CD4-positive, alpha-beta T cell treated with Interleukin-17A for 1 hour (primary cell): ENCODE measurements at places on chromosomes 3 and 15.

GRCh38 chr3:135862361-135862760 lies 103.2 kb upstream of the PPP2R3A start:
- no peak for DNase-seq

DNA sequence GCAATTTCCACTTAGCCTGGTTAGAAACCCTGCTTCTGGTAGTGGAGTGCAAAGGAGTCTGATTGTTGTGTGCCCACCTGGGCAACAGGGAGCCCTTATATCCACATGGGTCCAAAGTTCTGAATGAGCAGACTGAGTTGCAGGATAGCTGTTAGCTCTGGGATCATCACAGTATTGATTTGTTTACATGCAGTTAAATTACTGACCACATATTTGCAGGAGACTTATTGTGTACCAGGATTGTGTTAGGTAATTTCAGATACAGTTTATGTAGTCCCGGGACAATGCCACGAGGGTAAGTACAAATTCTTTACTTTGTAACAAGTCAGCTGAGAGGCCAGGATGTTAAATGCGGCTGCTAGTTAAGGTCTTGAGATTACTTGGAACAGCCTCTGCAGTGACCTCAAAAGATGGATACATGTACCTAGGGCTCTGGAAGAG lies 18.8 kb downstream of the ARHGEF26 start:
- DNase-seq = no peak

DNA sequence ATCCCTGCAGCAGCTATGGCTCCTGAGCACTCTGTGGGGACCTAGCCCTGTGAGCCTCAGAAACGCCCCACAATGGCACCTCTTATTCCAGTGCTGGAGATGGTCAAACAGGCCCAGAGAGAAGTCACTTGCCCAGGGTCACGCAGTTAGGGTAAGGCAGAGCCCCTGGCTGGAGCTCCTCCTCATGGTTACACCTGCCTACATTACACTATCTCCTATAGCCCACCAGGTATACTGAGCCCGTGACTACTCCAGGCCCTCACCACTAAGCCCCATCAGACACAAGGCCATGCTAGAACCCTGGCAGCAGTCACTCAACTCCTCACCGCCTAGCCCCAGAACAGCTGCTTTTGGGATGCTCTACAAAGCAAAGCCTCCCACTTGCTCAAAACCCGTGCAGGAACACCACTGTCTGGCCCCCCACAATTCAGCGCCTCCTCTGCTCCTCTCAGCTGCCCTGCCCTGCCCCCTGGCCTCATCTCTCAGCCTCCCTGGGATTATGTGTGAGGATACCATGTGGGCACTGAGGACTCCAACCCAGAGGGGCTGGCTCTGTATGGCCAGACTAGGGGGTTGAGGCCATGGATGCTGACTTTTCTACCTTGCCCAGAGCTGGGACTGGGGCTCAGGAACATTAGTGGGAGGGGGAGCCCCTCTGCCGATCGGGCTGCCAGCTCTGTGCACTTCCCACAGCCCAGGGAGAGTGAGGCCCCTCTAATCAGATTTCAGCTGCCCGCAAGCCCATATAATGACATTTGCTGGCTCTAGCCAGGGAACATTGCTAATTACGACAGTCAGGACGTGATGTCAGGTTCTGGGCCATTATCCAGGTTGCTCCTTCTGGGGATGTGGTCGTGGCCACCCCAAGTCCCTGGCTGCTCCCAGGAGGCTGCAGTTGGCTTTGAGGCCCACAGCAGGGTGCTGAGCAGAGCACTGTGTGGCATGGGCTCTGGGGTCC lies 4.0 kb downstream of the NT5DC2 start:
- no peak for DNase-seq

DNA sequence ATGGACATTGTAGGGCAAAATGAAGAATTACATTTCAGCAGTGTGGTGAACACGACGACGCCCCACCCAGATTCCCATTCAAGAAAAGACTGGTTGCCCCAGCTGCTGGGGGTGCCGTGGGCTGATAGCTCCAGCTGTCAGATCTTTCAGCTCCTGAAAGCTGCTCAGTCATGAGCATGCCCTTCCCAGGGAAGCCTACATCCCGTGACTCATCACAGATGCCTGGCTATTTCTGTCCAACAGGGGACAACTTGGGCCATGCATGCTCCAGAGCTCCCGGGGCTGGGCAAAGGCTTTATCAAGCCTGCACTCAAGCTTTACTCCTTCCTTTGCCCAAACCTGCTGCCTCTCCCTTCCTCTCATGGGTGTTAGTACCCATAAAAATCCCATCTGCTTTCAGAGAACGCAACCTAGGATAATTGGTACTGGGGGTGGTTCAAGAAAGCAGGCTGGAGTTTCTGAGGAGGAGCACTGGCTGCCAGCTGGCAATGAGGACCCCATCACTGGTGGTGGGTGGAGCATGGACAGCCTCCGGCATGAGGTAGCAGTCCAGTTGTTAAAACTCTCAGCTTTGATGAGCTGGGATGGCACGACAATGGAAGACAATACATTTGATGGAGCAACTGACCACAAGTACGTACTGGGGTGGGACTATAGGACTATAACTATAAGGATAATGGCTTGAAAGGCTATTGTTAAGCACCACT lies 16.4 kb upstream of the ST8SIA2 start:
- DNase-seq = no peak

DNA sequence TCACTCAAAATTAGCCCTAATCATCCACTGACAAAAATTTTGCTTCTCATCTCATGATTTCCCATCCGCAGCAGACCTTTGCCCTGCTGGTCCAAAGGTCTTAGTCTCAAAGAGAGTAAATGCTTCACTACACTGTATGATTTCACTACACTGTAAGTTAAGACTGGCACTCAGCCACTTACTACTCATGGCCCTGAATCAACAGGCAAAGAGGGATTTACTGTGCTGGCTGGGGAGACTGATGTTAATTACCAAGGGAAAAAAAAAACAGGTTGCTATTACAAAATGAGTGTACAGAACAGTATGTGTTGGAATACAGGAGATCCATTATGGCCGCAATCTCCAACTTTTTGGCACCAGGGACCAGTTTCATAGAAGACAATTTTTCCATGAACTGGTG lies 214.8 kb downstream of the ZMAT3 start:
- no peak for DNase-seq

DNA sequence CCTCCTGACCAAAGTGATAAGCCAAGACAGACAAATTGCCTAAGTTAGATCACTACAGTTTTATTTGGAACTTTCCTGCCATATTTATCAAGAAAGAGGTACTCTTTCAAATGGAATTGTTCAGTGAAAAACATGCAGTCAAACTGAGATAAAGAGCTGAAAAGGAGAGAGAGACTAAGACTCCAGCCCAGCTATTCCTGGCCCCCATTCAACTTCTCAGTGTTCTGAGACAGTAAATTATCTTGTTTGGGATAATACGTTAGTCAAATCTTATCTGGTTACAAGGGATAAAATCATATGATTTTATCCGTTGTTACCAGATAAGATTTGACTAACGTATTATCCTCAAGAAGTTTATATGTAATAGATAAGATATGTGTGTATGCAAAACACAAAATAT lies 67.6 kb upstream of the CMC1 start:
- no peak for DNase-seq

DNA sequence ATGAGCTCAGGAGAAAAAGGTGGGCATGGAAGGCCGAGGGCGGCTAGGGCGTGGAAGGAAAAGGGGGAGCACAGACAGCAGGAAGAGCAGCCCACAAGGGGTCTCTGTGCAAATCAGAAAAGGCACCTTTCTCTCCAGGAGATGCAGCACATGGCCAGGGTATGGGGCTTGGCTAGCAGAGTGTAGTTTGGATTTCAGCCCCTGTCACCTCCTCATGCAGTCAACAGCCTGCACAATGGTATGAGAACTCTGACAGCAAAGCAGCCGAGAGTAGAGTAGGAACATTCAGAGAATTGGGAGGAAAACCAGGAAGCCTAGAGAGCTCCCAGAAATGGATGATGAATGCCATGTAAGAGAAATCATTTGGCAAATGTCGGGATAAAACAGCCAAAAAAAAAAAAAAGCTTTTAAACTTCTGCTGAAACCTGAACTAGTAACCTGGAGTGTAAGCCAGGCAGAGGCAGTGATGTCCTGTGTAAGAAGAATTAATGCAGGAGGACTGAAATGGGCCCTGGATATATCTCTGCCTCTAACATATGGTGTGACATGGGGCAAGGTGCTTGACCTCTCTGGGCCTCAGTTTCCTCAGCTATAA lies 25.7 kb downstream of the FSTL1 start:
- DNase-seq = no peak

DNA sequence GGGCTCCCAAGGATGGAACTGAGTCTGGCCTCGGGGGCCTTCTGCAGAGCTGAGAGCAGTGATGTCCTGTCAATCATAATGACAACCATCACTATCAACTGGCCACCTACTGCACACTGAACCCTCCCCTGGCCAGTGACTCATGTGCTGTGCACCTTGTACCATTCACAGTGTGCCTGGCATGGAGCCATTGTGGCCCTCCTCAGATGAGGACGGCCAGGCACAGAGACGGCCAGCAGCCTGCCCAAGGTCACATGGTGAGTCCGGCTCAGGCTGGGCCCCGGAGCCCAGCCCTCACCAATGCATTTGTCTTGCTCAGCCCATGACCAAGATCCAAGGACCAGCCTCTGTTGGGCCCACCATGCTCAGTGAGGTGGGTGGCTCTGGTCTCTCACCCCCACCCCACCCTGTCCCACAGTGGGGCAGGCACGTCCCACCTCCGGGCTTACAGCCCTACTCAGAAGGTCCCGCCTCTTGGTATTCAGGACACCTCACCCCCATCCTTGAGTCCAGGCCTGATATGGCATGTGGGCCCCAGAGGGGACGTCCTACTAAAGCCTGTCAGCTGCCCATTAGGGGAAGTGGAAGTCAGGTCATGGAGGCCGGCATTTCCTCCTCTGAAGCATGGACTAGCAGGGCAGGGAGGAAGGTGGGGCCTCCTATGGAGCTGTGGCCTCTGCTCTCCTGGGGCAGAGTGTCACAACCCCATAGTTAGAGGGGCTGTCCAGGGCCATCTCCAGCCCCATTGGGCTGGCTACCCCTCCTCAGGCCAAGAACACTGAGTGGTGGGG lies 35.9 kb upstream of the TMEM115 start:
- no peak for DNase-seq

DNA sequence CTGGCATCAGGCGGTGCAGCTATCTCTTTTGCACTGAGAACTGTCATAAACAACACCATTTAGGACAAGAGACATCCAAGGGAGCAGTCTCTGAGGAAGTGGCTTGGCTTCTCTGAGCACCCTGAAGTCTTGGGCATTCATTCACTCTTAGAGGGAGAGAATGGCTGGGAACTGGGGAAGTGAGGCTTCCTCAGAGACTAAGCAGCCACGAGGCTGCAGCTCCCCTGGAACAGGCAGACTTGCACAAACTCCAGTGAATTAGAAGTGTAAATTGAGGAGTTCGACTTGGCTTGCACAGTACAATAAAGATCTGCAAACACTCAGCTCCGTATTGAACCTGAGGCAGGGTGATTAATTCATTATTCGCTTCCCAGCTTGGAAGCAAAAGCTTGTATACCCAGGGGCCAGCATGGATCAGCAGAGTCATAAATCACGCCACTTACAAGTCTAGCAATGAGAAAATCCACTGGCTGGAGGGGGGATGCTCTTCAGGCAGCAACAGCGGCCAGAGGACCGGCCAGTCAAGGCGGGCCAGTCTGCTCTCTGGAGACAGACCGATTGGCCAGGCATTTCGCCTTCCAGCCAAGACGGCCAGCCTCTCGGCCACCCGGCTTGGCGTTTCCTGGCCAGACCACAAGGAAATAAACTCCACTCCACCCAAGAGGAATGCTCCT lies 118.8 kb upstream of the ADPGK start:
- no peak for DNase-seq
